Right hindlimb (tissue), 1 donor: ENCODE measurements at places on chromosomes 12 and 14.

DNA sequence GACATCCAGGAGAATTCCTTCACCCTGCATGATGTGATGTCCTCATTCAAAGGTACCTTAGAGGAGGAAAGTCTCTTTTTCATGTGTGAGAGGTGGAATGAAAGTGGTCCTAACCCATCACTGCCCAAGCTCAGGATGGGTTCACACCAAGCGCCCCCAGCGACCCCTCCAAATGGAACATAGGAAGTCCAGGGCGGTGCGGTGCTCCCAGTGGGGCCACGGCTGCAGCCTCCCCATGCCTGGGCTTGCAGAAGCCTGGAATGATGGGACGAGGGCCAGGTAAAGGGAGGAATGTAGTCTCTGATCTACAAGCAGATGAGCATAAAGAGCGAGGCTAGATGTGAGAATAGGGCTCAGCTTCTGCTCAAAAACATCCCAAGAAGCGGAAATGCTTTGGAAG is 196.3 kb downstream of the TTC7B start:
- no peak for DNase-seq

DNA sequence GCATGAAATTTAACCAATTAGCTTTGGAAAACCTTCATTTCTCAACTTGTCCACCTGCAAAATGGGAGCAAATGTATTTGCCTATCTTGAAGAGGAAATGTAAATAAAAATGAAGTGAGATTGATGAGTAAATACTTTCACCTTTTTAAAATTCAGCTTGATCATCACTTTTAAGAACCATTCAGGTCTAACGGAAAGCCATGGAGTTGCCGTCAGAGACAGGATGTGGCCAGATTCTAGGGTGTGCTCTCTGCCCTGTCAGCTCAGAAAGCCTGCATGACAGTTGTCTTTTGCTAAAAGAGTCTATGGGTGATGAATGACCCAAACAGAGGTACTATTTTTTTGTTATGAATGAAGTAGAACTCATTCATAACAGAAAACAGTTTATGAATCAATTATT is 104.3 kb upstream of the SLC35F4 start:
- no peak for DNase-seq

- DNase-seq = no peak
These were observed 30.3 kb downstream of the EFCAB11 start for GRCh38 chr14:89924268-89924667.

GRCh38 chr12:75389061-75389460 is 1.8 kb upstream of the GLIPR1L2 start:
- DNase-seq = no peak

DNA sequence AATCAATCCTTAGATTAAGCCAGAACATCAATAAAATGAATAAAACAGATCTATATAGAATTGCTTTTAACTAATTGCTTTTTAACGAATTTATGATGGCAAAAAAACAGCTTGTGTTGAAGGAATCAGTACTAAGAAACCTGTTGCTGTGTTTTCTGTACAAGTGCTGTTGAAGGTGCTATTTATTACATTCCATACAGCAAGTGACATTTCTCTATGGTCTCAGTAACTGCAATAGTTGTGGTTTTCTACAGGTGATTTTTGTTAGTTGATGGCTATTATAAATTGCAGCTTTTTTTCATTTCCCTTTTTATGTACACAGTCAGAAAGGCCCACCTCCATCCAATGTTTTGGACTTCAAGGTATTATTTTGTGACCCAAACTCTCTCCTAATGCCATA is 56.6 kb downstream of the SLC2A13 start:
- DNase-seq = no peak

GRCh38 chr12:26701604-26702215 is 131.3 kb downstream of the ITPR2 start:
- DNase-seq = no peak

DNA sequence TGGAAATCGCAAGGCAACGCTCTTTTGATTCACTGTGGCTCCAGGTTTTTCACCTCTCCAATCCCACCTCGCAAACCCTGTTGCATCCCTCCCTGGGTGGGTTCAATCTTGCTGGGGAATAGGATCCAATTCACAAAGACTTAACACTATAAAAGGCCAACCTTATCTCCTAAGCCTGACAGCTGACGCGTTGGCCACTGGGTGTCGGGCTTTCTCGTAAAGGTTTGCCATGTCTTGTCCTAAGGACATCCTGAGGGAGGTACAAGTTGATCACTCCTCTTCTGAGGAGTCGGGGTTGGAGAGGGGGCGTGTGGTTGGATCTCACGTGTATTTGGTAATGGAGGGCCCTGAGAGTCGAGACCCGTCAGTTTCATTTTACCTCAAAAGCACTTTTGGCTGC is 112.6 kb upstream of the FZD10 start:
- DNase-seq = no peak

DNA sequence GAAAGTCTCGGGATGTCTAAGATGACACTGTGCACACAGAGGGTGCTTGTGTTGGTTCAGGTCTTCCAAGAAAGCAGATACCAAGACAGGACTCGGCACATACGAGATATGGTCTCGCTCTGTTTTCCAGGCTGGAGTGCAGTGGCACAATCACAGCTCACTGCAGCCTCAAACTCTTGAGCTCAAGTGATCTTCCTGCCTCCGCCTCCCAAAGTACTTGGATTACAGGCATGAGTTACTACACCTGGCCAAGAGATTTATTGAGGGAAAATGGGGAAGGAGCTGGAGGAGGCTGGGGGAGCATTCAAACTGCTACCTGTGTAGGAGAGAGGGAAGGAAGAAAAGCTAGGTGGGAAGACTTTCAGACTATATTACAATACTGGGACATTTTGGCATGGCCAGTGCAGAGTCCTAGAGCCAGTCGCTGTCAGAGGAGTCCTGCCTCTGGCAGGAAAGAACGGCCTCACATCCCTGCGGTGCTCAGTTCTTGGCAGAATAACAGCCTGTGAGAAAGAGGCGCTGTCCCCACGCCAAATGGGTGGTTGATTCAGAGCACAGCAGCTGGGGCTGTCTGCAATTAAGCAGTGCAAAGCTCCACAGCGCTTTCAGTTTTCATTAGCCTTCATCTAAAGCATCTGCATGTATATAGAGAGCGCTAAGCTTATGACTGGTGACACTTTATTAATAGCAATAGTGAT is 18.3 kb downstream of the SLC17A8 start:
- peak; percentile 86 for DNase-seq
